ENCODE measurements at places on chromosomes 6 and 20. TPM values are rescaled to one million over a fixed set of nuclear protein-coding genes. Genes with fewer than 3 reads are reported as not detected.

PSORS1C1 gene
- total RNA-seq: not detected

DNA sequence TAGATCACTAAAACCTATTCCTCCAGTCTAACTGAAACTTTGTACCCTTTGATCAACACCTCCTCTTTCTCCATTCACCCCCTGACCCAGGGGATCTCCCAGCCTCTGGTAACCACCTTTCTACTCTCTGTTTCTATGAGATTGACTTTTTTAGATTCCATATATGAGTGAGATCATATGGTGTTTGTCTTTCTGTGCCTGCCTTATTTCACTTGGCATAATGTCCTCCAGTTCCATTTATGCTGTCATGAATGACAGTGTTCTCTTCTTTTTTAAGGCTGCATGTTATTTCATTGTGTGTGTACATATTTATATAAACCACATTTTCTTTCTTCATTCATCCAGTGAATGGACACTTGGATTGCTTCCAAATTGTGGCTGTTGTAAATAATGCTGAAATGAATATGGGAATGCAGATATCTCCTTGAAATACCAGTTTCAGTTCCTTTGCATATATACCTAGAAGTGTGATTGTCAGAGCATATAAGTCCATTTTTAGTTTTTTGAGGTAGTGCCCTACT lies 57.7 kb downstream of the DHX35 start:
- no peak for DNase-seq

- no peak for DNase-seq
These were observed 210.7 kb downstream of the TFAP2C start for GRCh38 chr20:56839786-56840185.

LRFN2 gene
- total RNA-seq: not detected

FILIP1 gene
- total RNA-seq: not detected

DNA sequence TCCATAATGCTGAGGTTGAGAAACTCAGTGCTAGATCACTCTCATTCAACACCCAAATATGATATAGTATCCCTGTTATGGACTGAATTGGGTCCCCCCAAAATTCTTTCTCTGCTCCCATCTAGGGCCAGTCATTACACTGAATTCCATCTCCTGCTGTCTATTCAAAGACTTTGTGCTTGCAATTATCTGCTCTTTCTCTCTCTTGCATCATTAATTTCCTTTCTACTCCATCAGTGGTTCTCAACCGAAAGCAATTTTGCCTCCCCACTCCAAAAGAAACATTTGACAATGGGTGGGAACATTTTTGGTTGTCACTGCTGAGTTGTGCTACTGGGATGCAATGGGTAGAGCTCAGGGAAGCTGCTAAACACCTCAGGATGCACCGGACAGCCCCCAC lies 271.5 kb upstream of the CDYL start:
- no peak for DNase-seq

- DNase-seq: no peak
These were observed 26.9 kb downstream of the FOXF2 start for GRCh38 chr6:1416191-1416760.

TJAP1 gene
- total RNA-seq: 59.1 TPM

- no peak for DNase-seq
These were observed 7.1 kb downstream of the MOCS1 start for GRCh38 chr6:39927159-39927558.

DNA sequence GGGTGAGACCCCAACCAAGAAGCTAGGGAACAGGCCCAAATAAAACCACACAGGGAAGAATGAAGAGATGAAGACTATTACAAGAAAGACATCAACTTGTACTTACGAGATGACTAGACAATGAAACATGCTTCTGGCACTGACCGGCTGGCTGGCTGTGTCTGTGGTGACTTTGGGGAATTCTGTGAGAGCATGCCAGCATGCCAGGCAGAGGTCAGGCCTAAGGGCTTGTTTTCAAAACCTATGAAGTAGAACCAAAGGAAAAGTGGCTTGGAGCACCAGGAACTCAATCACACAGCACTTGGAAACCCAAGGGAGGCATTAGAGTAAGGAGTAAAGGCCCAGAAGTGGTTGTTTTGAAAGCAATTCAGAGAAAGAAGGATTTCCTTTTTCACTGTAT lies 28.4 kb upstream of the GSTA3 start:
- no peak for DNase-seq

ECT2L gene
- total RNA-seq: not detected

SERINC1 gene
- total RNA-seq: 92.0 TPM

DNA sequence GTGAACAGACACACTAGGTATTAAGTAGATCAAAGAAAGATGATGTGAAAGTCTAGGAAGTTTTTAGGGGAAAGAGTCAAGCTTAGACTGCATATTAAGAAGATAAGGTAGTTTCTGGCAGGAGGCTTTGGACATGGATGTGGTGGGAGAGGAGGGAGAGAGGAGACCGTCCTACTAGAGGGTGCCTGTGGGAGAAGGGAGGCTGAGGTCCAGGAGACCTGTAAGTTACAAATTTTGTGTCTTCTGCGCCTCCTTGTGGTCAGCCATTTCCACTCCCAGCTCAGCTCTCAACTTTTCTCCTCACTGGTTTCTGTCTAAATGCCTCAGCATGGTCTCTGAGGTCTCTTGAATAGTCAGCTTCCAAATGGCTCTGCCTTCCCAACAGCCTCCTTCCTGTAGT lies 193.5 kb downstream of the UNC5CL start:
- peak; percentile 38 for DNase-seq

GRCh38 chr6:56625356-56625755 lies 17.3 kb downstream of the DST start:
- no peak for DNase-seq

RNF182 gene
- not detected for total RNA-seq

DNA sequence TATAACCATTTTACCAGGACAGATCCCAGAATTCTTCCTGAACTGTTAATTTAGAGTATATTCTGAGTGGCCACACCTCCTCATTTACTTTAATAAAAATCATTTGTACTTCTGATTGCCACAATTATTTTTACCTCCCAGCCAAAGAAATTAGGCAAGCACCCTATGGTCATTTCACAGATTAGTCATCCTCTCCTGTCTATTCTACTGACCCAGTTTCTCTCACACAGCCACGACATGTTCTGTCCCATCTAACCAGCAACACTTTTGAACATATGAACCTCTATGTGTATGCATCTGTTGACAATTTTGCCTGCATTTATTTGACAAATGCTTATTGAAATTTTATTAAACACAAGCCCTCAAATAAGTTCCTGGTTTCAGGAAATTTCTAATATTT lies 202.6 kb upstream of the STXBP5 start:
- no peak for DNase-seq

GRCh38 chr20:6855796-6856195 lies 88.3 kb downstream of the BMP2 start:
- DNase-seq: no peak

DNA sequence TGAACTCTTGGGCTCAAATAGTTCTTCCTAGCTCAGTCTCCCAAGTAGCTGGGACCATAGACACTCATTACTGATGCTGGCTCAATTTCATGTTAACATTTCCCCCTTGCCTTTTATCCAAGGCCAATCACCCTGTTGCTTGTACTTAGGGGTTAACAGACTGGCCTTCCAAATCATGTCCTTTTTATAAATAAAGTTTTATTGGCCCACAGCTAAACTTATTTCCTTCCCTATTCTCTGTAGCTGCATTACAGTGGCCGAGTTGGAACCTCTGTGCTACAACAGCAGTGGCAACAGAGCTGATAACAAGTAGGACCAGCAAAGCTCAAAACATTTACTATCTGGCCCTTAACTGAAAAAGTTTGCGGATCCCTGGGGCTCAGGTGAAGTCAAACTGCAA lies 109.8 kb downstream of the ZFP64 start:
- DNase-seq: no peak

GRCh38 chr6:14640631-14641030 lies 523.1 kb downstream of the CD83 start:
- DNase-seq: no peak

B3GALT4 gene
- 44.1 TPM for total RNA-seq

- DNase-seq: peak; percentile 50
These were observed 11.2 kb downstream of the ZBTB2 start for GRCh38 chr6:151379933-151380847.

FKBP1C gene
- not detected for total RNA-seq

DNA sequence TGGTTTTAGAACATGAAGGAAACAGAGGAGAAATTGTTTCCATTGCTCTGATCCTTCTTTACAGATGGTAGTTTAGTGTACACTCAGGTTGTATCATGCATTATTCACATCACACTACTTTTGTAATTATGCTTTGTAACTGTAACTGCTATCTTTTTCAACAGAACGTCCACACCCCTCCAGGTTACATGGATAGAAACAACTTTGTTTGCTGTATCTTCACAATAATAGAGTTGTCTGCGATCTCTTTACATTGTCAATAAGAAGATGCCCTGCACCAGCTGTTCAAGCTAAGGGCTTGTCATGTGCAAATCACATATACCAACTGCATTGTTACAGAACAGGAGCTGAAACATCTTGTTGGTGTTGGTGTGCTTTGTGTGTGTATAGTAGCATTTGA lies 67.9 kb upstream of the MAP7 start:
- no peak for DNase-seq

GRCh38 chr6:160106010-160106409 lies 15.6 kb upstream of the SLC22A1 start:
- no peak for DNase-seq

DNA sequence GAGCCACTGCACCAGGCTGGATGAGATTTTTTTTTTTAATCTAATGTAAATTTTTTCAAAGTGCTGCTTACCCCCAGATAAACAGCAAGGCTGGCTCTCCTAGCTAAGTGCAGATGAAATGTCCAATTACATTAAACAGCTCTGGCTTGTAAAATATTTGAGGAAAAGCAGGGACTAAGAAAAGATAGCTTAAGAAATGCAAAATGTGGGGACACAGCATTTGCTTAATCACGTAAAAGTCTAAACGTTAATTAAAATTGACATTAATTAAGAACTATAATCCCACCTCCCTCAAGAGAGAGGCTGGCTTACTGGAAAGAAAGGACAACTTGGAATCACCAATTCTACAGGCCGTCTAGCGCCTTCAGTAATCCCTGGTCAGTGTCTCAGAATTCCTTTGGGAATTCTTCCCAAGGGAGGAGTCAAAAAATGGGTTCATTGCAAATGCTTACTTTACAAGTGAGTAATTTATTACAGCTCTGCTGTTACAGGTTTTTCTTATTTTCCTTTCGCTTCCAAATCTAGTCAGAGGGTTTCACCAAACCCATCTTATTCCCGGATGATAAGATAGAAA lies 13.6 kb upstream of the MARCKS start:
- DNase-seq: no peak

- no peak for DNase-seq
These were observed 13.3 kb downstream of the NFATC2 start for GRCh38 chr20:51529081-51529681.

DNA sequence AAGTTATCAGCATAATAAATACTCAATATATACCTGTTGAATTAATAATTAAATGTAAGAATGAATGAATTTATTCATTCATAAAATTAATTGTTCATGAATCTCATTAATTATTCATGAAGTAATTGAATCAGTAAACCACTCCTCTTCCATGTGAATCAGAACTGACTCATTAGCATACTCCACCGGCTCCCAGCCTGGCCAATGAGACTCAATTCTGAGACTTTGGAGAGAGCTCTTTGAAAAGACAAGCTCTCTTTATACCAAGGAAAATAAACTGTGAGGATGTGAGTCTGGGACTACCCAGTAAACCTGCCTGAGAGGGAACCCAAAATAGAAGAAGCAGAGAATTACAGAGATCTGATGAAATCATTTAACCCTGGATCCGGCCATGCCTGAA lies 8.4 kb upstream of the SLC2A10 start:
- no peak for DNase-seq

BCAS1 gene
- 1.0 TPM for total RNA-seq

TRIM15 gene
- total RNA-seq: not detected

DNA sequence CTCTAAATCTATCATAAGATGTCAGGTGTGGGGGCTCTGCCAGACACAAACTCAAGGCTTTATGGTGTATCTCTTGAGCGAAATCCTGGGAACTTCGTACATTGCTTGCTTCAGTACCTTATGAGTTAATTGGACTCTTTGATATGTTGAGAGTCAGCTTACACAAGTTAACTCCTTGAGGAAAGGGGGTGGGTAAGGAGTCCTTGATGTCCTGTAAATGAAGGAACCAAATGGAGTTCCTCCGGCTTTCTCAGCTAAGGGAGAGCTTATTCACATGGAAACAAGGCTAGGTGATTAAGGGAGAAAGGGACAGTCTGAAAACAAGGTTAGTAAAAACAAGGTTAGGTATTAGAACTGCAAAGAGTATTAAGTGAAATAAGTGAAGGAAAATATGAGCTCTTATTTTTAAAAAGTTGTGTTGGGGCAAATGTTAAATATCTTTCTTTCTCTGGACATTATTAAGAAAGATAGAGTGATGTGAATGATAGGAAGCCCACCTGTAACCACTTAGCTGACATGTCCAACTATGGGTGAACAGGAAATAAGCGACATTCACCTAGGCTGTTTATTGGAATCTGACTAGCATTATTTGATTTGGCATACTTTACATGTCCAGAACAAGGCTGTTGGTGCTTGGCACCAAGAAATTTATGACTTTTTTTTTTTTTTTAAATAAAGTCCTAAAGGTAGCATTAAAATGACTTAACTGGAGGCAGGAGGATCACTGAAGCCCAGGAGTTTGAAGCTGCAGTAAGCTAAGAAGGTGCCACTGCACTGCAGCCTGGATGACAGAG lies 26.5 kb downstream of the GTF2H5 start:
- DNase-seq: no peak

GRCh38 chr6:1324936-1325335 lies 13.0 kb downstream of the FOXQ1 start:
- no peak for DNase-seq

Measured in B cell (primary cell).